ENCODE measurements at places on chromosomes 3 and 15.
A peak's percentile ranks its signal among the peaks of the same experiment; 100 is the strongest.

DNA sequence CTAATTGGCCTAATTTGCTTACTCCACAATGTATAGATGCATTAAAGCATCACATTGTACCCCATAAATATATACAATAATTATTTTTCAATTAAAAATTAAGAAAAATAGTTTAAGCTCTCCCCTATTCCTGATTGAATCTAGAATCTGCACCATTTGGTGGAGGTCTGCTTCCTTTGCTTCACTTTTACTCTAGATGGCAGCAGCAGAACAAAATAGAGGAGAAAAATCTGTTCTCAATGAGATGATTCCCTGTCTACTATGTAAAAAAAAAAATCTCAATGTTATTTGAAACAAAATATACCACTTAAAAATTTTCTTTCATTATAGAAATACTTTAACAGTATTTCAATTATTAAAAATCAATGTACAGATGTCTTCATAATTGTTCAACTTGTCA lies 109.6 kb upstream of the FXR1 start:
- DNase-seq = no peak

DNA sequence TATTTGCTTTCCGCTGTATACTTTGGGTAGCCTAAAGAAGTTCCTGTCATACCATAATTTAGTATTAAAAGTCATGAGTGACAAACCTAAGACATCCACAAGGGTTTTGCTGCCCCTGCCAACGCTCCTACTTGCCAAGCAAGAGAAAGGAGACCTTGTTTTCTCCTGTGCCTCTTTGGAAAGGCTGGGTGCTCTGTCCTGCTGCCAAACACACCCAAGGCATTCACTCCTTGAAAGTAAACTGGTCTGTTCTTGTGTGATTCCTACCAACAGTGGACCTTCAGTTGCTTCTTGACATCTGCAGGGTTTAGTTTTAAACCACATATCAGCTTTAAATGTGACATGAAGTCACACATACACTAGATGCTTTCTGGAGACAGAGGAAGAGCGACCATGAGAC lies 295.4 kb downstream of the SLC9A9 start:
- DNase-seq = no peak

DNA sequence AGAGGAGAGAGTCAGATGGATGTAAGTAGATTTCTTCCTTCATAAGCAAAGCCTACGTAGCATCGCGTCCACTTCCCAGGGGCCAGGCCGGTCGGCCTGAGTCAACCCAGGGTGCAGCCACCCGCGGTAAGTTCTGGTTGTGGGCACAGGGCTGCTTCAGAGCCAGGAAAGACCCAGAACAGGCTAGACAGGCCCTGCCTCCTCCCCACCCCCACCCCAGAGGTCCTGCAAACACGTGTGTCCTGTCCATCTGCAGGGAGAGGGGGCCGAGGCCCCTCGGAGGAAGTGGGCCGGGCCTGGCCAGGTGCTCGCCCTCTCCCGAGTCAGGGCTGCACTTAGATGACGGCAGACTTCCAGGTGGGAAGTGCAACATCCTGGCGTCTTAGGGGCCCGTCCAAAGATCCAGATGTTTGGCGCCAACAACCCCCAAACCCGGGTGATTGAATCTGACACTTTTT lies 100.8 kb upstream of the ALDH1A3 start:
- DNase-seq = no peak

- DNase-seq = peak; percentile 46
Measured at GRCh38 chr3:10505791-10506585, 602 bp upstream of the ATP2B2 start.

DNA sequence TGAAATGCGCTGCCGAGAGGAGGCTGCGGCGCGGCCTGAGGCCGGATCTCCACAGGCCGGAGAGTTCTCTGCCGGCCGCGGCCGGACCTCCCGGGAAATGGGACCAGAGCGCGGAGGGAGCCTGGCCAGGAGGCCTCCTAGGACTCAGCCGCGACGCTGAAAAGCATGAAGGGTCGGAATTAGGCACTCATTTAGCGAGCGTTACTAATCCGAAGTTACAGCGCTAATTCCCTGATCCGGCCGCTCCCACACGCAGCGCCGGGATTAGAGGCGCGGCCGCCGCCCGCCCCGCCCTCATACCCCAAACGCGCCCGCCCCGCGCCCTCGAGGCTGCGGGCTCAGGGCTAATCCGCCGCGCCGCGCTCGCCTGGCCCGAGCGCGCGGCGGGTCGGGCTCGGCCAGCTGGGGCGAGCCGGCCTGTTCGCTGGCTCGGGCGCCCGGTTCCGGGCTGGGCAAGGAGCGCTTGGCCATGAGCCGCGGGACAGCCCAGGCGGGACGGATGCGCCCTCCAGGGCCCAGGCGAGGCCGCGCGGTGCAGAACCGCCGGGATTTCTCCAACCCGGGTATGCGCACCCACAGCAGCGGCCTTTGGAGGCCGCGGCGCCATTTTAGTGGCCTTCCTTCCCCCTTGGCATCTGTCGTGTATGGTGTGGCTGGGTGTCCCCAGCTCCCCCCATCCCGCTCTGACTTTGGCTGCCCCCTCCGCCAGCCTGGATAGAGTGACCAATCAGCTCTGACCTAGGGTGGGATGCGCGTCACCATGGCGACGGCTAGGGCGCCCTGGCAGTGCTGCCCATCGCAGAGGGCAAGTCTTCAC lies 36.8 kb upstream of the POLG start:
- no peak for DNase-seq

GRCh38 chr3:4565809-4566501 lies 72.8 kb downstream of the ITPR1 start:
- DNase-seq = no peak

- no peak for DNase-seq
Measured at GRCh38 chr3:102141096-102141927, 292.0 kb downstream of the NFKBIZ start.

GRCh38 chr15:56042982-56043980 lies 49.9 kb upstream of the NEDD4 start:
- no peak for DNase-seq

- peak; percentile 58 for DNase-seq
Measured at GRCh38 chr15:27486051-27486450, 515.1 kb downstream of the GABRG3 start.

- DNase-seq = no peak
Measured at GRCh38 chr15:74207652-74208440, 5.3 kb upstream of the STRA6 start.

- no peak for DNase-seq
Measured at GRCh38 chr3:39273119-39273518, 6.7 kb downstream of the CX3CR1 start.

Data from NCI-H526 (cell line).